Central memory CD8-positive, alpha-beta T cell (primary cell): ENCODE measurements at places on chromosomes 5 and 9.

DNA sequence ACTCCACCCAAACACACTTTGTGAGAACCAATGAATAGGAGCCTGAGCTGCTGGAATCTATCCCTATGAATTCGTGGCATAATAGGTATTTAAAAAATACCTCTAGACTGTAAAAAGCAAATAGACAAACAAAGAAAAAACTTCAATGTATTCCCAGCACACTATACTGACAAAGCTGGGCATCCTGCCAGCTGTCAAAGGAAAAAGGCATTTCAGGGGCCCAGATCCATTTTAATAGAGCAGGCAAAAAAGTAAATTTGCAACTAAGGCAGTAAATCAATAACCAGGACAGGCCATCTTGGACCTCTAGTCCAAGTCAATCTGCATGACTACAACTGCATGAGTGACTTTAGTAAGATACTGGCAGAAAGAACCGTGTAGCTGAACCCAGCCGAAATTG, 25.6 kb upstream of the LARP1 start:
- DNase-seq = no peak

- no peak for DNase-seq
Measured at GRCh38 chr5:96671441-96671840, 9.3 kb downstream of the CAST start.

GRCh38 chr5:167071981-167072610, 1219.3 kb upstream of the WWC1 start:
- no peak for DNase-seq

GRCh38 chr5:59367791-59368394, 525.6 kb downstream of the PDE4D start:
- DNase-seq = no peak

GRCh38 chr5:38143384-38143783, 115.0 kb upstream of the EGFLAM start:
- no peak for DNase-seq
